ENCODE measurements at places on chromosomes 3 and 15.

- DNase-seq = no peak
These were observed 243.1 kb downstream of the EPHB1 start for GRCh38 chr3:135038186-135038585.

- DNase-seq = no peak
These were observed 63.5 kb downstream of the OTOL1 start for GRCh38 chr3:161560008-161560637.

GRCh38 chr15:71115567-71116351, 488 bp downstream of the THSD4 start:
- no peak for DNase-seq

GRCh38 chr3:36924744-36925521, 19.9 kb downstream of the TRANK1 start:
- no peak for DNase-seq

GRCh38 chr3:38544926-38545325, 48.8 kb downstream of the EXOG start:
- no peak for DNase-seq

DNA sequence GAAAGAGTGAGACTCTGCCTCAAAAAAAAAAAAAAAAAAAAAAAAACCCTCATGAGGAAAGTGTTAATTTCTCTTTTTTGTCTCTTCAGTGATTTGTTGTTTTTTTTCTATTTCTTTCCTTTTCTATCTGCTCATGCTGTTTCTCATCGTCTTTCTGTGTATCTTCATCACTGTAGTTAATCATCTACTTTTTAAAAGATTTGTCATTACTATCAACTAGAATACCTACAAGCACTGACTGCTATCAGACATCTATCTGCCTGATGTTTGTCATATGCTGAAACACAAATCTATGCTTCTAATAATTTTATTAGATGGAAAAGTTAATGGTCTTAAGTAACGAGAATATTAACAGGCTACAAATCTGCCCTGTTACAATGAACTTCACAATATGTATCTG, 26.8 kb downstream of the CCDC14 start:
- no peak for DNase-seq

DNA sequence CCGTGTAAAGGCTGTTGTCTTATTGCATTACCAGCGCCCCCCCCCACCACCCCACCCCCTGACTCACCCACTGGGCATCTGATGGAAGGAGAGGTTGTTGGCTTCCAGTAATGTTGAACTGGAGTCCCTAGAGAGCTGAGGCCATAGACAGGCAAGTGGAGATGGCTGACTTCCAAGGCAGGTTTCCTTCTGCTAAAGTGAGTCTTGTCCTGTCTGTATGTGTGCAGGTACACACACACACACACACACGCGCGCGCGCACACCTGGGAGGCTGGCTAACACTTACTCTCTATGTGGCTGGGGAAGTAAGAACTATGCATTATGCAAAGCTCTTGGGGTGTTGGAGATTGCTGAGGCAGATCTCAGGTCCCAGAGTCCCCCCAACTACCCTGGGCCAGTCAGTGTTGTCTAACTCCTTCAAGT, 1.6 kb upstream of the KY start:
- no peak for DNase-seq

DNA sequence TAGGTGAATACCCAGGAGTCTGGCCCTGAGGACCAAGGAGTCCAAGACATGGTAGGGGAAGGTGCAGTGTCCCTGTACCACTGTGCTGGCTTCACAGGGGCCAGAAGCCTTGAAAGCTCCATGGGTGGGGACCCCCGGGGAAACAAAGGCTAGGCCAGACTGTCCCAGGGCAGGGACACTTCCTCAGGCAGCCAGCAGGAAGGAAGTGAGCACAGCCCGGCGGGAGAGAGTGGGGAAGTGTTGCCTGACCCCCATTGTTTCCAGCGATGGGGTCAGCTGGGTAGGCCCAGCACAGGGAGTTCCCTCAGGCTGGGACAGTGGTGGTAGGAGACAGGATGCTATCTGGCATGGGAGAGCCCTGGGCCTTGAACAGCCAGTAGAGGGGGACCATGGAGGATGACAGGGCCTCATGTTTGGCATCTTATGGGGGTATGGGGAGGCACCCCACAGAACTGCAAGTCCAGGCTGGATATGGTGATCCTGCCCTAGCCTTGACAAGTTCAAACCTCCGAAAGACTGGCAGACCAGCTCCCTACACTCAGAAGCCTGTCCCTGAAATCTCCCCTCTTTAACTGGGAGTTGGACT, 1.2 kb upstream of the HYAL2 start:
- DNase-seq = no peak

- DNase-seq = no peak
These were observed 33.4 kb upstream of the KLHL25 start for GRCh38 chr15:85828126-85828525.

- DNase-seq = no peak
These were observed 17.5 kb upstream of the PLSCR1 start for GRCh38 chr3:146561879-146562278.

DNA sequence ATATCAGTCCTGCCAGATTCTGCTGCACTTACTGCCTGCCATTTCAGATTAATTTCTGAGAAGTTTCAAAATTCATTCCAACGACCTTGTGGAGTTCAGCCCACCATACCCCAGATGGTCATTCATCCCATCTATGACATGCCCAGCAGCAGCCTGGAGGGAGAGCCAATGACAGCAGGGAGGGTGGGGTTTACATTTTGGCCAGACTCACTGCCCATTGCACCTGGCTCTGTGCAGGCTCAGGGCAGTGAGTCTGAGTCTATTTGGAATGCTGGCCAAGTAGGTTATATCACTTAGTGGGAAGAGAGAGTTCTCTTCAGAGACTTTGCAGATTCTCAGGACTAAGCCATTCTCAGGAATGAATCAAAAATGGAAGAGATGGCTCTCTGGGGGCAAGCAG, 21.5 kb downstream of the SRPRB start:
- no peak for DNase-seq

DNA sequence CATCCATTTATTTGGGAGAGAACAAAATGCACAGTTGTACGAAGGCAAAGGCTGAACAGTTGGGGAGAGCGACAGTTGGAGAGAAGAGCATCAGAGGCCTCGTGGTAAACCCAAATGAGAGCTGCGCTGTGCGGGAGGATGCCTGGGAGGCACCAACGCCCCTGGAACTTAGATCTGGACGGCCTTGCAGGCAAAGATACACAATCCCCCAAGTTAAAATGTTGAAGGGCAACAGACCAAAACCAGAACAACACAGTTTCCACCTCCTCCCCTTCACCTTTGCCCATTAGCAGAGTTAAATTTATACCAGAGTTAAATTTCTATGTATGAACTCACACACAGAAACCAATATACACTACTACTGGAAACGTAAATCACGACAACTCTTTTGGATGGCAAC, 339.6 kb downstream of the RORA start:
- no peak for DNase-seq

DNA sequence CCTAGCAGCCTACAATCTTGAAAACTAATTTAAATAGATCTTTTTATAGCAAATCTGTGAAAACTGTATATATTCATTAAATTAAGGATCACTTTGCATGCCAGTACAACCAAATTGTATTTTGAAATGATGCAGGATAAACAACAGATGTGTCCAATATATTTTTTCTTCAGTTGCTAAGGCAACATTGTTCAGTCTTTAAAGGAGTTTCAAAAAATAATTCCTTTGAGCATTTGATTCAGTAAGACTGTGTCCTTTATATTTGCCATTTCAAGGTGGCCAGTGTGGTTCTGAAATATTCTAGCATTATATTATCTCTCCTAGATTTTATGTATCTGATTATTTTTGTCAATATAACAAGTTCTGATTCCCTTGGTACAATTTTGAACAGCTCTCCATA, 254.7 kb downstream of the PLOD2 start:
- DNase-seq = no peak

DNA sequence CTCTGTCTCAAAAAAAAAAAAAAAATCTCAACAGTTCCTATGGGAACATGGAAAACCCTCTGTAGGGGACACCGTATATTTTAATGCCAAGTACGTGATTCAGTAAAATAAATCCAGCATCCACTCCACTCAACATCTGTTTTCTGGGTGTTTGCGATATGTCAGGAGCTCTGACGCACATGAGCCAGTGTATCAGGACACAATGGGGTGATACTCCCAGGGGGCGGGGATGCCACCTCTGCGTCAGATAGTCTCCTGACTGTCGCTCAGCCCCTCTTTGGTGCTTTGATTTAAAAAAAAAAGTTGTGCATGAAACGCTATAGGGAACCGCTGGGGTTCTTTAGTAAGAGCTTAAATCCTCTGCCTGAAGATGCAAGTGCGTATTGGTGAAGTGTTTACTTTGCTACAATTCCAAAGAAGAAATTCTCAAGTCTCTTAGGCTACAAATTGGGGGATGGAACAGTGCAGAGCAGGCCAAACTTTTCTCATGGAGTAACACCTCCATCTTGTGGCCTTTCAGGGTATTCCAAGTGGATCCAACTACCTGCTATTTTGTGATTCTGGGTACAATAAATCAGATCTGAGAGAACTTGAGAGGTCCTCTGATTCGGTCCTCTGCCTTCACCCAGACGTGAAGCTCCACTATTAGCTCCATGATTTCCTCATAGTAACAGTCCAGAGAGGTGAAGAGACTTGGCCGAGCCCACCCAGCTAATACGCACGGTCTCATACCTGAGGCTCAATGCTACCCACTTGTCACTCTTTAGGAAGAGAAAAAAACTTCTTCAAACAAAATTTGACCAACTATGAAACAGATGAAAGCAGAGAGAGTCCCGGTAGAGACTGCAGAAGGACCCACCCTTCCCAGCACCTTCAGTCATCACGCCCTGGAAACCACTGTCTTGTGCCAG, 9.3 kb upstream of the NR2E3 start:
- no peak for DNase-seq

DNA sequence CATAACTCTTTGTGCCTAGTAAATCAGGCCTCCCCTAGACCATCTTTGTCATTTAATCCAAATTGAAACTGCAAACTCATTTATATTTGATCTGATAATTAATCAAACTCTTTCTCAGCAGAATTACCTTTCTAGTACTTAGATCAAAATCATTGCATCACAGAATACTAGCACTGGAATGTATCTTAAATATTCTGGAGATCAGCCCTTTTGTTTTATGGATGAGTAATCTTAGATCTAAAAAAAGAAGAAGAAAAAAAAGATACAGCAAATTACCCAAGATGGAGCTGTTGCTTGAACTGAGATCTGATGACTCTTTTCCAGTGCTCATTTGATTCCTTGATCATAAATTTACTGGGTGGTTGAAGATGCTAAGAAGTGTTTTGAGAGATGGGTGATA, 47.9 kb downstream of the NAALADL2 start:
- no peak for DNase-seq

DNA sequence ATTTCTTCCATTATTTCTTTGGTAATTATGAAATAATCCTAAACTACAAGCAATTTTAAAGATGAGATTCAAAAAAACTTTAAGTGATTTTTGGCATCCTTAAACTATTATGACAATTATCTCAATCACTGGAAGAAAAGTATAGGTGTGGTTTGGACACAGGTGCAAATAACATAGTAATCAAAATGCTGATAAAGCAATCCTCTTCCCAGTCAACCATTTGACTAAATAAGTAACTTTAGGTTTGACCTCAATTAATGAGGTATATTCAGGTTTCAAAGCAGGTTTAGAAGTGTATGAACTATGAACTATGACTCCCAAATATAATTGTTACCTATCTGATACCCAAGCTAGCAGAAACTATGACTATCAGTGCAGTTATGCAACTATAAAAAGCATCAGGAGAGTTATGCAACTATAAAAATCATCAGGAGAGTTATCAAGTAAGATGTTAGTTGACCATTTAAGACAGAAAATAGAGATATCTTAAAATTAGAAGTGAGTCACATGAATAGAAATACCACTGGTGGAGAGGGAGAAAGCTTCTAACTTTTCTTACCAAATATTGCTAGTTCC, 8.9 kb upstream of the CNTN3 start:
- no peak for DNase-seq

- DNase-seq = no peak
These were observed 208.4 kb upstream of the CGNL1 start for GRCh38 chr15:57167821-57168395.

- no peak for DNase-seq
These were observed 35.6 kb downstream of the AGBL1 start for GRCh38 chr15:86115145-86115801.

DNA sequence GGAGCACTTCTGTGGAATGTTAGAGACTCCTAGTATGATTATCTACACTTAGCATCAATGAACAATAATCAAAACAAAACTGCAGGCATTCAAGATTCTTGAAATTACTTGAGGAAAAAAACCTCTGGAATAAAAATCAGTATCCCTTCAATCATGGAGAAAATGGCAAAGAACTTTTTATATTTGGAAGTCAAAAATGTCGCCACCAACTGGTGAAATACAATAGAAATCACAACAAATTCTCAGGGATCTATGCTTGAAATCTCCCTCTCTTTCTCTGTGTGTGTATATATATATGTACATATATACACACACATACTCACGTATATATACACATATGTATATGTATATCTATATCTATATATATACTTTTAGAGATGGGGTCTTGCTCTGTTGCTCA, 378.9 kb upstream of the ALCAM start:
- DNase-seq = no peak

DNA sequence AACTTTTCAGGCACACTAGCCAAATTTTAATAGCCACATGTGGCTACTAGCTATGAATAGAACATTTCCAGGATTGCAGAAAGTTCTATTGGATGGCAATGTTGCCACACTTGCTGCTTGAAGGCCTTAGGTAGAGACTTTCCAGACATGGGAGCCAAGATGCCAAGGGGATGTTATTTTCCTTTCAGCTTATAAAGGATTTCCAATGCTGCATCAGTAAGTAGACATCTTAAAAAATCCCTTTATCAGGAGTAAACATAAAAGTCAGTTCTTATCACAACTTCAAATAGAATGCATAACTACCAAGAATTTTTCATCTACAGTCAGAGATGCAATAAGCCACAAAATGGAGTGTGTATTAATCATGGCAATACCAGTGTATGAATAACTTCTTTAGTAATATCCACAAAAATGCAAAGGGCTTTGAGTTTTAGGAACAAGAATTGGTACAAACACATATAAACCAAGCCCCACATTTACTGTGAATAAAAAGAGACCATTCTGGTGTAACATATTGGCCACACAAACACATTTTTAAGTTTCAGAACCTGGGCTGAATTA, 457.1 kb upstream of the ADAMTS9 start:
- DNase-seq = no peak

GRCh38 chr15:39096608-39097205, 484.2 kb upstream of the THBS1 start:
- DNase-seq = no peak
